ENCODE measurements at places on chromosomes 1 and 21.

- no peak for DNase-seq
Measured at GRCh38 chr1:76371941-76372340, 297.4 kb downstream of the ST6GALNAC3 start.

- DNase-seq, result peak; percentile 99
Measured at GRCh38 chr1:203558064-203558760, 64.3 kb downstream of the OPTC start.

DNA sequence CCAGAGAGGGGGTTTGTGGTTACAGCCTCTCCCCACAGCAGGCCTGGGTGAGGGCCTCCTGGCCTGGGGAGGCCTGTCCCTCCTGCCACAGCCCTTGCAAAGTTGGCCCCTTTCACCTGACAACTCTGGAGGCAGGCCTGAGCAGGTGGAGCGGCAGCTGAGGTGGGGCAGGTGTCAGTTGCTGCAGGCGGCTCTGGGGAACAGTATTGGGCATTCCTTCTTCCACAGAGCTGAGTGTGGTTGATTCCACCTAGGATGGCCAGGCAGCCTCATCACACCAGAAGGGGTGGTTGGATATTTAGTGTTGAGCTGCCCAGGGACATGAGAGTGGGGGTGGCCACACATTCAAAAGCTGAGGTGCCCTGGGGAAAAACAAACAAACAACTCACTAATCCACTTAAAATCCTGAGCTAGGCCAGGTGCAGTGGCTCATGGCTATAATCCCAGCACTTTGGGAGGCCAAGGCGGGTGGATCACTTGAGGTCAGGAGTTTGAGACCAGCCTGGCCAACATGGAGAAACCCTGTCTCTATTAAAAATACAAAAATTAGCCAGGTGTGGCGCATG lies 31.1 kb downstream of the PIGP start:
- no peak for DNase-seq

- no peak for DNase-seq
Measured at GRCh38 chr1:15106608-15107007, 46.9 kb upstream of the TMEM51 start.
